Thoracic aorta (tissue), 2 donors: ENCODE measurements at places on chromosomes 2 and 18. TPM values are rescaled to one million over a fixed set of nuclear protein-coding genes. Genes with fewer than 3 reads are reported as not detected.

Gene ZSWIM2
- total RNA-seq = not detected

Gene CROCC2
- not detected for total RNA-seq

Gene CNOT9
- 33.7 TPM for total RNA-seq

GRCh38 chr2:64137567-64137966 lies 6.7 kb downstream of the PELI1 start:
- no peak for DNase-seq

GRCh38 chr18:14976736-14977430 lies 228.9 kb downstream of the ANKRD30B start:
- DNase-seq = no peak

GRCh38 chr2:199471443-199472057 lies 13.8 kb upstream of the SATB2 start:
- DNase-seq = no peak

Gene NFU1
- total RNA-seq = 51.6 TPM

GRCh38 chr2:163649080-163649479 lies 86.7 kb downstream of the FIGN start:
- no peak for DNase-seq

Gene LYPD1
- total RNA-seq = 0.28 TPM

Gene LRP1B
- 0.27 TPM for total RNA-seq

GRCh38 chr2:50207881-50208280 lies 824.1 kb downstream of the NRXN1 start:
- DNase-seq = no peak

GRCh38 chr2:152280780-152281179 lies 54.2 kb upstream of the FMNL2 start:
- no peak for DNase-seq

DNA sequence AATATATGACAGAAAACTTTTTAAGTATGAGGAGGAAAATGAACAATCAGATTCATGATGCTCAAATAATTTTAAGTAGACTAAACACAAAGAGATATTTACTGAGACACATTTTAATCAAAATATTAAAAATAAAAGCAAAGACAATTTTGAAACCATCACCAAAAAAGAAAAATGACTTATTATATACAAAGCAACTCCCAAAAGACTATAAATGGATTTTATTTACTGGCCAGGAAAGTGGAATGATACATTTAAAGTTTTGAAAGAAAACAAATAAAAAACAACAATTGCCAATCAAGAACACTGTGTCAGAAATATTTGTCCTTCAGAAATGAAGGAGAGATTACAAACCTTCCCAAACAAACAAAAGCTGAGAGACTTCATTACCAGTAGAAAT lies 968.5 kb upstream of the CELF4 start:
- no peak for DNase-seq
